Activated naive CD4-positive, alpha-beta T cell treated with anti-CD3 and anti-CD28 coated beads, Interleukin-2, amount 50 U/mL, for 16 hours (primary cell): ENCODE measurements at places on chromosomes 5 and 9.

GRCh38 chr9:121844098-121844497 is 192.7 kb downstream of the DAB2IP start:
- no peak for DNase-seq

DNA sequence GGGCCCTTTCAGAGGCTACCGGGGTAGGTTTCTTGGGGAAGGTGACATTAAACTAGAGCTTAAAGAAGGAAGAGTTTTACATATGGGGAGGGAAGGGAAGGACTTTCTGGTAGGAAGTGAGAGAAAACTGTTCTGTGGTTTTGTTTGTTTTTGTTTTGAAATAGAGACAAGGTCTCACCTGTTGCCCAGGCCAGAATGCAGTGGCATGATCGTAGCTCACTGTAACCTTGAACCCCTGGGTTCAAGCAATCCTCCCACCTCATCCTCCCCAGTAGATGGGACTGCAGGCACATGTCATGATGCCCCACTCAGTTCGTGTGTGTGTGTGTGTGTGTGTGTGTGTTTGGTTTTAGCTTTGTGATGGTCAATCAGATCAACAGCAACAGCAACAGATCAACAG is 37.4 kb upstream of the CNOT6 start:
- no peak for DNase-seq

- no peak for DNase-seq
Measured at GRCh38 chr5:73314395-73315257, 134.0 kb downstream of the FOXD1 start.

DNA sequence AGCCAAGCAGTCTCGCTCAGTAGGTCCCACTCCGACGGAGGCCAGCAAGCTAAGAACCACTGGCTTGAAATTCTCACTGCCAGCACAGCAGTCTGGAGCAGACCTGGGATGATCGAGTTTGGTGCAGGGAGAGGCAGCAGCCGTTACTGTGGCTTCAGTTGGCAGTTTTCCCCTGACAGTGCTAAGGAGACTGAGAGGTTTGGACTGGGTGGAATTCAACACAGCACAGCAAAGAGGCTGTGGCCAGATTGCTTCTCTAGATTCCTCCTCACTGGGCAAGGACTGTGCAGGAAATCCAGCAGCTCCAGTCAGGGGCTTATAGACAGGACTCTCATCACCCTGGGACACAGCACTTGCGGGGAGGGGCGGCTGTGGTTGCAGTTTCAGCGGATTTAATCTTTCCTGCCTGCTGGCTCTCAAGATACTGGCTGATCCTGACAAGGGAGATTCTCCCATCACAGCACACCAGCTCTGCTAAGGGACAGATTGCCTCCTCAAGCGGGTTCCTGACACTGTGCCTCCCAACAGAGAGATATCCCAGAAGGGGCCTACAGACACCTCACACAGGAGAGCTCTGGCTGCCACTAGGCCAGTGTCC is 122.1 kb downstream of the YIPF5 start:
- DNase-seq, result no peak

DNA sequence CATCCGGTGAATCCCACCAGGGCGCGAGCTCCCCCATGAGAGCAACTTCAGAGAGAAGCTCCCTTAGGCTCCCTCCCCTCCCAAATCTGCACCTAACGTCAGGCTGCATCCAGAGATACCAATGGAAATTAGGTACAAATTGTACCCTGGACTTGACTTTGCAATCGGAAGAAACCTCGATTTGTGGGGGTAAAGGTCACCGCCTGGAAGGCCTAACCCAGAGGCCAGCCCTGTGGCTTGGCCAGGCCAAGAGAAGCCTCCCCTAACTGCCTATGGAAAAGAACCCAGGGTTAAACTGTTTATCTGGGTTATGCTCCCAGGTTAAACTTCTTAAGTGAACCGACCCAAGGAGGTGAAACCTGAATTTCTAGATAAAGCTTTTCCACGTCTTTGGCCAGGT is 80.4 kb downstream of the GTF3C4 start:
- DNase-seq, result no peak
